T-helper 1 cell treated with Interleukin-12 subunit alpha and Interleukin-12 subunit beta and Interleukin-4 antibody, amounts not matched to agents 30 ng/mL and 1 ng/mL, for 36 hours (primary cell): ENCODE measurements at places on chromosomes 11 and 22. TPM values are rescaled to one million over a fixed set of nuclear protein-coding genes. Genes with fewer than 3 reads are reported as not detected.

The NCF4 gene
- total RNA-seq = 66.5 and 70.4 TPM in 2 replicates

The TCP11L1 gene
- total RNA-seq = 13.8 and 14.3 TPM in 2 replicates

The APOA1 gene
- total RNA-seq = 0.17 and 0.32 TPM in 2 replicates

The OTOG gene
- total RNA-seq = not detected in 2 replicates

The PES1 gene
- total RNA-seq = 88.1 and 89.0 TPM in 2 replicates

The ARHGAP1 gene
- total RNA-seq = 81.6 and 82.6 TPM in 2 replicates
